Fibroblast of skin of left biceps (primary cell): ENCODE measurements at places on chromosomes 5 and 9.
A peak's percentile ranks its signal among the peaks of the same experiment; 100 is the strongest.

DNA sequence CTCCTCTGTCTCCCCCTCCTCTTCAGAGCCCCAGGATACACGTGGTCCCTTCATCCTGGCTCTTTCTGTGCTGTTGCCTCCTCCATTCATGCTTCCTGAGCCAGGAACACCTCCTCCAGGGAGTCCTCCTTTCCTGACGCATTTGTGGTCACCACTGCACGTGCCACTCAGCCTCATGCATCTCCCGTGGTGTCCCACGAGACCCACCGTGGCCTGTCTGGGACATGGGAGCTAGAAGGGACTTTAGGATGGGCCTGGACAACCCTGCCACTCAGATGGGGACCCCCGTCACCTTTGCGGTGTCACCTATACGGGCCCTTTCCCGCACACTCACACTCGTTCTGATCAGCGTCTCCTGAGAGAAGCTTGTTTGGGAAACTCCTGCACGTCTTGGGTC lies 6.7 kb downstream of the GLIPR2 start:
- no peak for DNase-seq

DNA sequence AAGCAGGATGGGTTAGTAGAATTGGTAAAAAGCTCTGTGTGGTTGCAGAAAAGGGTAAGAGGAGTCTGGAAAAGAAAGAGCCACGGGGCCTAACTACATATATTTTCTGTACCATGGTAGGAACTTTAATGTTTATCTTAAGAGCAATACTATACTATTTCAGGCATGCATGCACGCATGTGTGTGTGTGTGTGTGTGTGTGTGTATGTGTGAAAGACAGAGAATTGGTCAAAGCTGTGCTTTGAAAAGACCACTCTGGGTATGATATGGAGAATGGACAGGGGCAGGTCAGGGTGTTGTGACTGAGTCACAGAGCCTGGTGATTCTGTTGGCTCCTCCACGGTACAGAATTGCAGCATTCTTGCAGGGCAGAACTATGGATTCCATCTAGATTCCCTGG lies 339.3 kb downstream of the SLIT3 start:
- no peak for DNase-seq

- no peak for DNase-seq
These were observed 31.1 kb downstream of the SHB start for GRCh38 chr9:38037981-38038306.

GRCh38 chr5:11903614-11904264 lies 507 bp downstream of the CTNND2 start:
- DNase-seq = no peak

DNA sequence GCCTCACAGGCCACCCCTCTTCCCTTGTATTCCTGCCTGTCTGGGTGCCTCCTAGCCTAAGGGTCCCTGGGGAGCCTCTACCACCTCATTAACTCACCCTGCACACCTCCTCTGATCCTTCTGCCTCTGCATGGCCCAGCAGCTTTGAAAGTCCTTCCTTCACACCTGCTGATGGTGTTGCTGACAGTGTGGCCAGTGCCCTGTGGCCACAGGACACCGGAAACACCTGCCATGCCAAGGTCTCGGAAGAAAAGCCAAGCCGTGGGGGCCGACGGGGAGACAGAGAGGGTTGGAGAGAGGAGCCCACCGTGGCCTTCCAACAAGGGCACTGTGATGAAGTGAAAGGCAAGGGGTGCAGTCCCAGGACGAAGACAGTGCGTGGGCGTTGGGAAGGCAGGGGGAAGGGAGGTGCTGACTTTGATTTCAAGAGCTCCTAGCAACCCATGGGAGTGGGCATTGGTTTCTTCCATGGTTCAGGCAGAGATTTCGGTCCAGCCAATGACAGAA lies 4.1 kb downstream of the BTNL9 start:
- no peak for DNase-seq

GRCh38 chr9:101356619-101357018 lies 28.2 kb downstream of the BAAT start:
- DNase-seq = no peak

DNA sequence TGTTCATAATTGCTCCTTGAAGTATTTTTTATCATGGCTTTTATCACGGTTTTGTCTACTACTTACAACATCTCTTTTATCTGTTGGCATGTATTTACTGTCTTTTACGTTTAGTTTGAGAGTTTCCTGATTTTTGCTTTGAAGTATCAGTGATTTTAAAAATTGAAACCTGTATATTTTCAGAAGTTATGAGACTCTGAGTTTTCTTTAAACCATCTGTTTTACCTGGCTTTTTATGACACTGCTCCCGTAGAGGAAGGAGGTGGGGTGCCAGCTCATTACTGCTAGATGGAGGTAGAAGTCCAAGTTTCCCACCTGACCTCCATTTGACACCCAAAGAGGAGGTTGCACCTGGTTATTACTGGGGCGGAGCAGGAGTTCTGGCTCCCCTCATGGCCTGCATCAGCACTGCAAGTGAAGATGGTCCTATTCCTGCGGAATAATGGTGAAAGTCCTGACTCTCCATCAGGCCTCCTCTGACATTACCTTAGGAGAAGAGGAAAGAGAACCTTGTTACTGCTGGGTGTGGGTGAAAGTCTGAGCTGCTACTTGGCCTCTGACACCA lies 10.0 kb upstream of the ZNF131 start:
- no peak for DNase-seq

DNA sequence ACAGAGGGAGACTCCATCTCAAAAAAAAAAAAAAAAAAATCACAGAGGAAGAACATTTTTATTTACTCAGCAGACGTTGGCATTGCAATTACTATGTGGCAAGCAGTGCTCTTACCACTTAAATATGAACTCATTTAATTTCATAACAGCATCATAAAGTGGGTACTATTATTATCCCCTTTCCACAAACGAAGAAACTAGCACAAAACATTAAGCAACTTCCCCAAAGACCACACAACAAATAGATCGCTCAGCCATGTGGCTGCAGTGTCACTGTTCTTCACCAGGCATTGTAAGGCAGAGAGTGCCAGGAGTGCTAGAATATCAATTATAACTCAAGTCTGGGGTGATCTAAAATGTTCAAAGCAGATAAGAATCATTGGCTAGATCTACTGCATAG lies 69.8 kb upstream of the PLPP6 start:
- no peak for DNase-seq

- DNase-seq = no peak
These were observed 75.4 kb upstream of the S1PR3 start for GRCh38 chr9:88915916-88916315.

- DNase-seq = peak; percentile 27
These were observed 253.1 kb downstream of the NPR3 start for GRCh38 chr5:32964261-32964660.

GRCh38 chr9:36729906-36730305 lies 157.2 kb downstream of the MELK start:
- no peak for DNase-seq

DNA sequence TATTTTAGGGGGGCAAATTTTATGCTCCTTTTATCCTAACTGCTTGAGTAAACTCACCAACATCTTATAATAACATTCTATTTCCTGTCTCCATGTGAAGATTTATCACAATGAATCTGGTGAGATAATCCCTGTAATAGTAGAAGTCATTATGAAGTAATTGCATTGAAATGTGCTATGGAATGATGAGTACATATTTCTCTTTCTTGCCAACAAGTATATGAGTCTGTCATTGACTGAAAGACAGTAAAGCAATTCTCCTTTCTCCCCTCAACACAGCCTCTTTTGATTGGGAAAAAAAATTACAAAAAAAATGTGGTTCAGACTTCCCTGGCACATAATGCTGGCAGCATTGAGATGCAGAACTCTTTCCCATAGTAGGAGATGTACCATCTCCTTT lies 459.2 kb upstream of the RGMB start:
- DNase-seq = peak; percentile 80

DNA sequence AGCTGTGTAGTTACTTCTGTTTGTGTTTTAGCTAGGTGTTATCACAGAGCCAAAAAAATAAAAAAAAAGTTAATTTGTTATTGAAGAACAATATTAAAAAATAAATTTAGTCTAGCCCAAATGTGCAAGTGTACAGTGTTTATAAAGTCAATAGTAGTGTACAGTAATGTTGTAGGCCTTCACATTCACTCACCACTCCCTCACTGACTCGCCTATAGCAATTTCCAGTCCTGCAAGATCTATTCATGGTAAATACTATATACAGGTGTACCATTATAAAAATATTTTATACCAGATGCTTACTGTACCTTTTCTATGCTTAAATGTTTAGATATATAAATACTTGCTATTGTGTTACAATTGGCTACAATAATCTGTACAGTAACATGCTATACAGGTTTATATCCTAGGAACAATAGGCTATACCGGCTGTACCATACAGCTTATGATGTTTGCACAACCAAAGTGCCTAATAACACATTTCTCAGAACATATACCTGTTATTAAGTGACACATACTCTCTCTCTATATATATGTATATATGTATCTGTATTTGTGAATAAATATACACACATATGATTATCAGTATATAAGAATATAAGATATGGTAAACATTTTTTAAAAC lies 341.4 kb upstream of the EDIL3 start:
- DNase-seq = no peak

DNA sequence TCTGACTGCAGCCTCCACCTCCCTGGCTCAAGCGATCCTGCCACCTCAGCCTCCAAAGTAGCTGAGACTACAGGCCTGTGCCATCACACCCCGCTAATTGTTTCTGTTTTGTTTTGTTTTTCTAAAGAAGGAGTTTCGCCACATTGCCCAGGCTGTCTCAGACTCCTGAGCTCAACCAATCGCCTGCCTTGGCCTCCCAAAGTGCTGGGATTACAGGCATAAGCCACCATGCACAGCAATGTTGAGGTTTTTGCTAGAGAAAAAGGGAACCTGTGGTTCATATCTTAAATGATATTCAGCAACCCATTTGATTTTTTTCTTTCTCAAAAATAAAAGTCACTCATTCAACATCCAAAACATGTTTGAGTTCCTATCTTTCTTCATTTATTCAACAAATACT lies 20.4 kb upstream of the DELE1 start:
- DNase-seq = no peak

DNA sequence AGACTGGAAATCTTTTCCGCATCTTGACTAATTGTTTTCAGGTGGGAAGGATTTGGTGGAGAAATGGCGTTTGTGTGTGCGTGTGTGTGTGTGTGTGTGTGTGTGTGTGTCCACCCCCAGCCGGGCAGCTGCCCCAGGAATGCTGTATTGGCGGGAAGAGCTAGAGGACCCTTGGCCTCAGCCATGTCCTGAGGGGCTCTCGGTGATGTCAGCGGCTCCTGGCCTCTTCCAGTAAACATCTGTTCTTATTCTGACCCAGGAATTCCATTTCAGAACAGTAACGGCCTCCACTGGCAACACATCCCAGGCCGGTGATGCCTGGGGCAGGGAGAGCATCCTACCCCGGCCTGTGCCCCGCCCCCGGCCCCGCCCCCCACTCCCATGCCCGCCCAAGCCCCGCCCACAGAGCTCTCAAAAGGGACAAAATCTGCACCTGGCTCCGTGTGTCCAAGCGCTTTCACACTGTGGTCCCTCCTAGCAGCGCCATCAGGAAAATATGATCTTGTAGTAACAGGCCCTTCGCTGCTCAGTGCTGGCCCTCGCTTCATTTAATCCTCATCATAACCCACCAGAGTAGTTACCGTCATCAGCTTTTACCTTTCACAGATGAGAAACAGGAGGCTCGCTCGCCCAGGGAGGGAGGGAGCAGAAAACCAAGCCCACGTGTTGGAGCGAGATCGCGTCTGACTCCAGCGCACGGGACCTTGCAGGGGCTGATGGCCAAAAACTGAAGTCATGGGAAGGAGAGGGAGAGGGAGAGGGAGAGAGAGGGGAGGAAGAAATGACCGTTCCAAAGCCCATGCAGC lies 18.9 kb downstream of the ADAMTS2 start:
- peak; percentile 67 for DNase-seq

DNA sequence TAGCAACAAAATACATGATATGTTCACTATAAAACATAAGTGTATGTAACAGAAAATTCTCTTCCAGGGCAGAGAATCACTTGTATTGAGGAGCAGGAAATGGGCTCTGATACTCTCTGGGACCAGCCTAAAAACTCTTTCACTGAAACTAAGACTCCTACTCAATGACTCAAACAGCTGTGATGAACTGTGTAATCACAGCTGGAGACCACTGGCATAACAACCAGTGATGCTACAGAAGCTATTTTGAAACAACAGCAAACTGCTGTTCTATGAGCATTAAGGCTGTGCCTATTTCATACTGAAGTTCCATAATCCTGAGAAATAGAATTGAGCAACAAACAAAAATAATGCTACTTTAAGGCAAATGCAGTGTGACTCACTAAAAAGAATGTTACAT lies 594.0 kb downstream of the HINT1 start:
- DNase-seq = no peak

- no peak for DNase-seq
These were observed 42.8 kb upstream of the ZSWIM6 start for GRCh38 chr5:61289241-61289640.

DNA sequence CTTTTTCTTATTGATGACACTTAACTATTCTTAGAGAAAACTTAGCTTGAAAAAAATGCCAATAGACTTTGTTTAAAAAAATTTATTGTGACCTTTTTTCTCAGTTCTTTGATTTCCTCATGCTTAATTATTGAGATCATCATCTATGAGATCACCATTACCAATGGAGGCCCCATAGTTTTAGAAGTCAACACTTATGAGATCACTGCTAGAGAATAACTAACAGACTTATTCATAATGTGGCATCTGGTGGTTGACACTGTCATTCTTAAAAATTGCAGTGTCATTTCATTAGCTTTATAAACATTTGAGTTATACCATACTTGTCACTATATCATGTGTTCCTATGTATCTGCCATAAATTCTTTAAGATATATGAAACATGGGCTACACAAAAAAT lies 14.9 kb upstream of the FEM1C start:
- DNase-seq = no peak

GRCh38 chr5:88269222-88269771 lies 652 bp upstream of the TMEM161B start:
- DNase-seq = no peak

- no peak for DNase-seq
These were observed 6.5 kb upstream of the RPS6 start for GRCh38 chr9:19386502-19387044.

DNA sequence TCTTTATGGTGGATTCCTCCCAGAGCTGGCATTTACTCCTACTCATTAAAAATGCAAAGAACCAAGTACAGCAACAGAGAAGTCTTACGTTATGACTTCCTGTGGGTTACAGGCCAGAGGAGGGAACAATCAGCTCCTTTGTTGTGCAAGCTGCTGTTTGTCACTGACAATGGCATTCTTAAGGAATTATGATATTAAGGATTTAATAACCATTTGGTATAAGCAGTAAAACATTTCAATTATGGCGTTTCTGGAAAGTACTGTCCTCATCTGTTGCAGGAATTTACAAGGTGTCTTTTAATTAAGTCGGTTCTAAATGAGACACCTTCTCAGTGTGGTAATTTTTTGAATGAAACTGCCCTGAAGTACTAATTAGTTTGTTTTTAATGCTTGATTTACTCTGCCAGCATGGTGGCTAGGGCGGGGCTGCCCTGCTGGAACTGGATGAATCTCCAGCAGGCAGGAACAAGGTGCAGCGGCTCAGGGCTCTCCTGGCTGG lies 49.1 kb upstream of the VDAC1 start:
- no peak for DNase-seq
